Placental pericyte (primary cell): ENCODE measurements at places on chromosomes 2 and 18. TPM values are rescaled to one million over a fixed set of nuclear protein-coding genes. Genes with fewer than 3 reads are reported as not detected.

The FAHD2B gene
- 2.1 and 3.7 TPM in 2 replicates for total RNA-seq

The VIT gene
- total RNA-seq: 0.22 TPM in 1 of 2 replicates, not detected in the other

The SCYGR3 gene
- not detected in 2 replicates for total RNA-seq

The STARD6 gene
- total RNA-seq: not detected in 2 replicates

The GLB1L gene
- total RNA-seq: 15.2 and 23.4 TPM in 2 replicates

The C18orf63 gene
- not detected in 2 replicates for total RNA-seq

The ALK gene
- 0.29 TPM in 1 of 2 replicates, not detected in the other for total RNA-seq

The SLC40A1 gene
- total RNA-seq: 0.86 and 3.3 TPM in 2 replicates

The PLGLB1 gene
- total RNA-seq: 1.0 TPM in 1 of 2 replicates, not detected in the other

The RFTN2 gene
- total RNA-seq: 4.0 TPM in 1 of 2 replicates, not detected in the other

The EDAR gene
- total RNA-seq: not detected in 2 replicates

The TXNDC2 gene
- 0.14 and 0.22 TPM in 2 replicates for total RNA-seq

The ABCG8 gene
- total RNA-seq: not detected in 2 replicates

The TMEM127 gene
- total RNA-seq: 34.6 and 55.1 TPM in 2 replicates

The NDUFV2 gene
- total RNA-seq: 72.7 and 103 TPM in 2 replicates

The FASTKD2 gene
- total RNA-seq: 26.0 and 47.8 TPM in 2 replicates

The RTP5 gene
- total RNA-seq: not detected in 2 replicates

The TBR1 gene
- under 0.01 TPM in 1 of 2 replicates, not detected in the other for total RNA-seq

The CCBE1 gene
- total RNA-seq: 0.44 and 8.7 TPM in 2 replicates

The DNAJC5G gene
- total RNA-seq: not detected in 2 replicates

The GLI2 gene
- total RNA-seq: 14.0 and 23.3 TPM in 2 replicates

The TMEM163 gene
- not detected in 2 replicates for total RNA-seq

The HTRA2 gene
- total RNA-seq: 44.9 and 54.1 TPM in 2 replicates

The NR4A2 gene
- total RNA-seq: 0.22 and 0.57 TPM in 2 replicates

The RAB6C gene
- total RNA-seq: not detected in 2 replicates

The DNER gene
- 1.1 and 13.7 TPM in 2 replicates for total RNA-seq

The PFN4 gene
- 0.29 and 0.88 TPM in 2 replicates for total RNA-seq

The PIAS2 gene
- total RNA-seq: 19.5 and 28.6 TPM in 2 replicates

The EVX2 gene
- total RNA-seq: not detected in 2 replicates

The DSC2 gene
- under 0.01 TPM in 1 of 2 replicates, not detected in the other for total RNA-seq

The MOB4 gene
- 21.0 and 41.7 TPM in 2 replicates for total RNA-seq

The HMSD gene
- total RNA-seq: 0.44 and 0.57 TPM in 2 replicates

The TANK gene
- total RNA-seq: 88.2 and 92.8 TPM in 2 replicates

The IL36RN gene
- total RNA-seq: under 0.01 TPM in 1 of 2 replicates, not detected in the other

The RNF152 gene
- 18.2 and 127 TPM in 2 replicates for total RNA-seq

The DYNC2LI1 gene
- 15.2 and 18.2 TPM in 2 replicates for total RNA-seq

The LYPD1 gene
- 5.5 and 108 TPM in 2 replicates for total RNA-seq

The BMP10 gene
- total RNA-seq: 0.44 TPM in 1 of 2 replicates, not detected in the other

The TDRD15 gene
- total RNA-seq: not detected in 2 replicates

The FOXD4L1 gene
- total RNA-seq: under 0.01 and 0.14 TPM in 2 replicates

The COL5A2 gene
- 421 and 595 TPM in 2 replicates for total RNA-seq

The TMEM87B gene
- 65.6 and 77.0 TPM in 2 replicates for total RNA-seq

The SOWAHC gene
- 5.0 and 14.0 TPM in 2 replicates for total RNA-seq

The UGT1A10 gene
- 0.22 TPM in 1 of 2 replicates, not detected in the other for total RNA-seq

The EXOC6B gene
- total RNA-seq: 31.5 and 42.0 TPM in 2 replicates

The TRIM54 gene
- not detected in 2 replicates for total RNA-seq

The HOXD8 gene
- total RNA-seq: 6.3 TPM in 1 of 2 replicates, not detected in the other

The INPP4A gene
- total RNA-seq: 17.9 and 30.2 TPM in 2 replicates

The ATOH8 gene
- 3.6 and 10.9 TPM in 2 replicates for total RNA-seq

The TMEM178A gene
- 0.14 and 0.88 TPM in 2 replicates for total RNA-seq

The SPATA3 gene
- total RNA-seq: not detected in 2 replicates

The INPP1 gene
- 11.0 and 12.5 TPM in 2 replicates for total RNA-seq

The SYT4 gene
- total RNA-seq: not detected in 2 replicates

The MREG gene
- 1.1 and 3.0 TPM in 2 replicates for total RNA-seq

The NAT8 gene
- total RNA-seq: not detected in 2 replicates

The TRIM43 gene
- total RNA-seq: not detected in 2 replicates
